ENCODE measurements at places on chromosomes 7 and 10. TPM values are rescaled to one million over a fixed set of nuclear protein-coding genes. Genes with fewer than 3 reads are reported as not detected.

The SKAP2 gene
- total RNA-seq: 46.5 TPM

The ZNF467 gene
- total RNA-seq: 6.3 TPM

The DLX5 gene
- not detected for total RNA-seq

The RBP4 gene
- 111 TPM for total RNA-seq

The CPXM2 gene
- 16.7 TPM for total RNA-seq

The CRHR2 gene
- total RNA-seq: 0.16 TPM

The LRRC18 gene
- not detected for total RNA-seq

The SYT15B gene
- total RNA-seq: 0.73 TPM

The OR6B1 gene
- total RNA-seq: not detected

The FZD8 gene
- total RNA-seq: 9.5 TPM

The EPHA1 gene
- 11.8 TPM for total RNA-seq

The NCOA4 gene
- total RNA-seq: 189 TPM

The PTEN gene
- total RNA-seq: 186 TPM

The LIPM gene
- not detected for total RNA-seq

The CUTC gene
- total RNA-seq: 81.0 TPM

The EN2 gene
- 0.32 TPM for total RNA-seq

The HOXA10 gene
- total RNA-seq: 21.1 TPM

The PLXNA4 gene
- 32.5 TPM for total RNA-seq

The ZNF487 gene
- total RNA-seq: 8.5 TPM

The CCDC172 gene
- not detected for total RNA-seq
